CD4-positive, alpha-beta T cell treated with Interleukin-21 for 1 hour (primary cell): ENCODE measurements at places on chromosomes 6 and 20.
A peak's percentile ranks its signal among the peaks of the same experiment; 100 is the strongest.

DNA sequence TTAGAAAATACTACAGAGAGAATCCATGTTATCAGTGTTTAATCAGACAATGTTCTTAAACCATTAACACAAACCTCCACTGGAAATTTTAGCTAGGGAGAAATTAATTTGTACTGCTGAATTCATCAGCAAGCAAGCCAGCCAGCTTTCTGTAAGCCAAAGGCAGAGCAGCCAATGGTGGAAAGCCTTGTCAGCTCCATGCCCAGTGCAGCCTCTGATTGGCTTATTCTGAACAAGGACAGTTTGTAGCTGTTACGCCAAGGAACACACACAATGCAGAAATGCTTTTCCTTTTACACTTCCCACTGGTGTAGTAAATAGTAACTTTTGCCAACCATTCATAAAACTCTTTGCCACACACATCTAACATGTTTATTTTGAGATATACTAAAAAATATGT is 265.0 kb downstream of the TENT5A start:
- no peak for DNase-seq

GRCh38 chr6:51466427-51466826 is 621.0 kb downstream of the PKHD1 start:
- no peak for DNase-seq

DNA sequence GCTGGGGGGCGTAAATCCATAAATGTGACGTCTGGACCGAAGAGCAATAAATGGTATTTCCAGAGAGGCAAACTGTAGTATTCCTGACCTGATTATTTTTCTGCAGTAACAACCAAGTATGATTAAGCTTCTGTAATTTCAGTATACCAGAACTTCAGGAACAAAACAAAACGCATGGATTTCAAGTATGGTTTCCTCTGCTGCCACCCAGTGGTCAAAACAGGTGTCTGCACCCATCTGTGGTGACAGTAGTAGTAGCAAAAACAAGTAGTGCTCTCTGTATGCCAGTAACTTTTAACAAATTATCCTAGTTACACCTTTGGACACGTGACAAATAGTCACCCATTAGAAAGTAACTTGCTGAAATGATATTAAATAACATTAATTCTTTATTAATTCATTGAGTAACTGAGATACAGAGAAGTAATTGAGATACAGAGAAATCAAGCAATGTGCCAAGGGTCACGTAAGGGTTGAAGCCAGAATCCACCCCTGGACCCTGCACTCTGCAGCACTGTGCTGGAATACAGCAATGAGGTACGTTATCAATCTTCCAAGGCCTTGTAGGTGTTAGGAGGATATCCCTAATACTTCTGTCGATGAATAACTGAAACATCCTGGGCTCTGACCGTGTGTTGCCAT is 7.9 kb downstream of the CALHM4 start:
- peak; percentile 73 for DNase-seq

- no peak for DNase-seq
Measured at GRCh38 chr20:57683287-57683686, 26.5 kb downstream of the PMEPA1 start.

GRCh38 chr6:72250664-72251063 is 364.3 kb downstream of the RIMS1 start:
- no peak for DNase-seq

- DNase-seq, result no peak
Measured at GRCh38 chr6:168584249-168584648, 143.3 kb downstream of the SMOC2 start.

DNA sequence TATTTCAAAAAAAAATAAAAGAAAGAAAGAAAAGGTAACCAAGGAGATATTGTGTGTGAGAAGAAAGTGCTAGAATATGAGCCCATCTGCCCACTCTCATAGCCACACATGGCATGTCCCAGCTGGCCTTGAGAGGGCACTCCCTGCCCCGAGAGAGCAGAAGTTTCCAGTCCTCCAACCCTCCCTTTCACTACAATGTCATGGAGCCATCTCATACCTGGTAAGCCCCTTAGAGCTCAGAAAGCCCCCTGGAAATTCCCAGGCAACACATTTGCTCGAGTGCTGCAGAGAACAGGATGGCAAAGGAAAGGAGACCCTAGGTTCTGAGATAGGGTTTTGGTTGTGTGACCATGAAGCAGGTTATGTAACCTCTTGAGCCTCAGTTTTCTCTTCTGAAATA is 75.8 kb upstream of the RIN2 start:
- no peak for DNase-seq

DNA sequence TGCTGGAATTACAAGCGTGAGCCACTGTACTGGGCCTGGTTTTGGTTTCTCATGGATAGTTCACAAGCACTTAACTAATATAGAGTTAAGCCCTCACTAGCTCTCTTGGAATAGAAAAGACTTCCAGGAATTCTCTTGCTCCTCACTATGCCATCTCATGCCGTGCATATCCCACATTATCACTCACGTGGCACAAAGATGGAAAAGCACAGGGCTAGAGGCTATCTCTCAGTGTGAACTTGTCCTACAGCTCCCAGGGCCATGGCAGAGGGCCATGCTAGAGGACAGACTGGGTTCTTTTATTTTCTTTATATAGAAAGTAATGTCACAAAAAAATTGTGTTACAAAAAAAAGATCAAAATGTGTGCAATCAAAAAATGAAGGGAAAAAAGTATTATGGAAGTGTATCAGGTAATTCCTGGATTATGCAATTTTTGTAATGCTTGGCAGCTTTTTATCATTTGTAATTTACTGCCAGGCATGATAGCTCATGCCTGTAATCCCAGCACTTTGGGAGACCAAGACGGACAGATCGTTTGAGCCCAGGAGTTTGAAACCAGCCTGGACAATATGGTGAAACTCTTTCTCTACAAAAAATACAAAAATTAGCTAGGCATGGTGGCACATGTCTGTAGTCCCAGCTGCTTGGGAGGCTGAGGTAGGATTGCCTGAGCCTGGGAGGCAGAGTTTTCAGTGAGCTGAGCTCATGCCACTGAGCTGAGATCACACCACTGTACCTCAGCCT is 6.4 kb upstream of the SLC2A12 start:
- no peak for DNase-seq

DNA sequence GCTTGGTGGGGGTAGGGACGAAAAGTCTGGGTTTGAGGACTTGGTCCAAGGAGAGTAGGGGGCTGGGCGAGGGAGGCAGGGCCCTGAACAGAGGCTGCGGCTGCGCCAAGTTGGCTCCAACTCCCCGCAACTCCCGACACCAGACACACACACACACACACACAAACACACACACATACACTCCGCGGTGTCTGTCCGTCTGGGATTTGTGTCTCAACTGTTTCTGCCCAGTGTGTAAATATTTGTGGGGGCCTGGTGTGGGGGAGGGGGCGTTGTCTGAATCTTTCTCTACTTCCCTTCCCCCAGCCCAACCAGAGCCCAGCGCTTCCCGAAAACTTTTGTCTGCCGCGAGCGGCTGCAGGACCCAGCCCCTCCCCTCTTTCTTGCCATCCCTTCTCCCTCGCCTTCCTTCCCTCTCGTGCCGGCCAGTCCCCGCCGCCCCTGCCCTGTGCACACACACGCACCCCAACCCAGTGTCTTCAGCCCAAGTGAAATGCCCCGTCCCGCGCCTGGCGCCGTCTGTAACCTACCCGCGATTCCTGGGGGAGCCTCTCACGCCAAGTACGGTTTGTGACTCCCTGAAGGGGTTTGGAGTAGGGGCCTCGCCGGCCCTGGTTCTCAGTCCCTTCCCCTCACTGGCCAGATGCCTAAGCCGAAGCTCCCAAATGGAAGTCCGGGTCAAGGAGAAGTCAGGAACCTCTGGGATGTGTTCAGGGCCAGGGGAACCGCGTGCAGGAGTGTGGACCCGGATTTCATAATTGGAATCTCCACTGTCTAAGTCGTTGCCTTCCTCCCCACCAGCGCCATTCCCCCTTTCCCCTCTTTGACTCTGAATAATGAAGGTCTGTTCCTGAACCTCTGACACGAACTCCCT is 904 bp downstream of the MDFI start:
- DNase-seq, result no peak

- no peak for DNase-seq
Measured at GRCh38 chr20:37525810-37526209, 1.9 kb downstream of the BLCAP start.

- no peak for DNase-seq
Measured at GRCh38 chr20:8154638-8155037, 22.6 kb downstream of the PLCB1 start.

DNA sequence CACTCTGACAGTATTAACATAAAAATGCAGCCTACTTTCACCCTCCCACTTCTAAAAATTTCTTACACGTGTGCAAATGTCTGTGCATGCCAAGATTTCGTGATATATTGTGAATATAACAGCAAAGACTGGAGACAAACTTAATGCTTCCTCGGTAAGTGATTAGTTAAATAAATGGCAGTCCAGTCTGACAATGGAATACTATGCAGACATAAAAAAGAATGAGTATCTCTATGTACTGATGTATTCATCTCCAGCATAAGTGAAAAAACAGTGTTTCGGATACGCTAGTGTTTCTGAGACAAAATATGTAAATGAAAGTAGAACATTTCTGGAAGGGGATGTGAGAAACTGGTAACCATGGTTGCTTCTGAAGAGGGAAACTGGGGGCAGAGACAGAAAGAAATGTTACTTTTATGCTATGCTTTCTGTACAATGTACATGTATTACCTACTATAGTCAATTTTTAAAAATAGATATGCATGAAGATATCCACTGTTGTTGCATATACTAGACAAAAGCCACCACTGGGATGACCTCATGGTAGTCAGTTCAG is 7.0 kb downstream of the SLC22A23 start:
- no peak for DNase-seq

DNA sequence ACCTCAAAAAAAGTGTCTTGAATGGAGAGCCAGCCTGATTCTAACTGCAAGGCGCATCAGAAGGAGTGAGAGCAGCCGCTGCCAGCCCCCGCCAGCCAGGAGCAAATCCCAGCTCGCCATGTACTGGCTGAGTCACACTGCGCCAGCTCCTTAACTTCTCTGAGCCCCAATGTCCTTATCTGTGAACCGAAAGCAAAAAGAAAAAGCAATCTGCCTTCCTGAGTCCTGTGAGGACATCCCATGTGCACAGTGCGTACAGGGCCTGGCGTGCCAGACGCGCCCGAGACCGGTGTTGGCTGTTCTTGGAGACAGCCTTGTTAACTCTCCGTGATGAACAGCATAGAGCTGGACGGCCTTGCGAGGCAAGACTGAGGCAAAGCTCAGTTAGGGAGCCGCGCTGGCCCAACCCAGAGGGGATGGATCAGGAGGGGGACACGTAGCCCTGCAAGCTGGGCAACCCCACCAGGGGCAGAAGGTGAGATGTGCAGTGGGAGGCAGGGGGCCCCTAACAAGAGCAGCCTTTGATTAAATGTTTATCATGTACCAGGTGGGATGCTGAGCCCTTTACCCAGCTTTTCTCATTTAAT is 122.7 kb downstream of the AGPAT4 start:
- no peak for DNase-seq

- DNase-seq, result no peak
Measured at GRCh38 chr6:133991096-133991593, 38.1 kb downstream of the TBPL1 start.

- peak; percentile 28 for DNase-seq
Measured at GRCh38 chr6:167130008-167130677, 7.2 kb downstream of the CCR6 start.

- no peak for DNase-seq
Measured at GRCh38 chr6:155260686-155261085, 3.1 kb upstream of the CLDN20 start.

GRCh38 chr6:164962805-164963204 is 346.6 kb downstream of the C6orf118 start:
- DNase-seq, result no peak

- no peak for DNase-seq
Measured at GRCh38 chr6:17938901-17939300, 48.5 kb downstream of the KIF13A start.

DNA sequence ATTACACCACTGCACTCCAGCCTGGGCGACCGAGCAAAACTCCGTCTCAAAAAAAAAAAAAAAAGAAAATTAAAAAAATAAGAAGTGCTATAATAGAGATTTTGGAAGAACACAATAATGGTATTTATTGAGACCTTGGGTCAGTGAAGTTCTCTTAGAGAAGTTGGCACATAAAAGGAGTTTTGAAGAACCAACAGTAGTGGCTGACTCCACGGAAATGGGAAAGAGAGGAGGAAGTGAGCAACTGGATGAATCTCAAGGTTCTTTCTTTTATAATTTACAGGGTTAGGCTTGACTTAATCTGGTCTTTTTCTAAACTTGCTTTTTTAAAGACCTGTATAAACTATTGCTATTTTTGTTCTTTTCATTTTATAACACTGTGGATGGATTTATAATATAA is 52.8 kb downstream of the TOMM6 start:
- no peak for DNase-seq

- no peak for DNase-seq
Measured at GRCh38 chr6:121767211-121767610, 331.8 kb downstream of the GJA1 start.

- DNase-seq, result no peak
Measured at GRCh38 chr6:111984081-111984480, 69.8 kb upstream of the CCN6 start.

DNA sequence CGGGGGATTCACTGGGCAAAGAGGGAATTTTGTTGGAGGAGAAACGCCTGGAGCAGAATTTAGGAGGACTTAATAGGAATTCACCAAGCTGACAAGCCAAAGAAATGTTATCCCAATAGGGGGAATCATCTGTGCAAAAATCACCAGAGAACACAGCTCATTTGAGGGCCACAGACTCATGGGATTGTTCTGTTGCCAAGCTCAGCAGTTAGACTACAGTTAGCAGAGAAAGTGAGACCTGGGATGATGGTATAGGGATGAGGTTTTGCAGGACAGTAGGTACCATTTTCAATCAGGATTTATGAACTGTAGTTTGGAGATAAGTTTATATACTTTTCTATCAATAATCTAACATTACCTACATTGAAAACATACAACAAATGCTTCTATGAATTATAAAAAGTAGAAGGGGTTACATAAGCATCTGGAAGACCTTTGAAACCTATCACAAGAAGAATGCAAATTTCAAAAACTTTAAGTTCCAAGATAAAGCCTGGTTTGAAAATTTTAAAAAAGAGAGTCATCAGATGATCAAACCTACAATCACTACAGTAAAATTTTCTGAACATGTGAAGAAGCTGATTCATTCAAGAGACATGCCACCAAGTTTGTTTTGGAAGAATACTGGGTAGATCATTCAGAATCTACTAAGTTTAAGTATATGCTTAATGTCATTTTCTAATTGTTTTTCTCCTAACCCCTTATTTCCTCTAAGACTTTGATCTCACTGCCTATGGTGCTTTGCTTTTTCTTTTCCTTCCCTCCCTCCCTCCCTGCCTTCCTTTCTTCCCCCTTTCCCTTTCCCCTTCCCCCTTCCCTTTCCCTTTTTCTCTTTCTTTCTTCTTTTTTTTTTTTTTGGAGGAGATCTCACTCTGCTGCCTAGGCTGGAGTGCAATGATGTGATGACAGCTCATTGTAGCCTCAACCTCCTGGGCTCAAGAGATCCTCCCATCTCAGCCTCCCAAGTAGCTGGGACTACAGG is 81.5 kb downstream of the KIF13A start:
- DNase-seq, result no peak
